ENCODE measurements at places on chromosomes 7 and 10.

DNA sequence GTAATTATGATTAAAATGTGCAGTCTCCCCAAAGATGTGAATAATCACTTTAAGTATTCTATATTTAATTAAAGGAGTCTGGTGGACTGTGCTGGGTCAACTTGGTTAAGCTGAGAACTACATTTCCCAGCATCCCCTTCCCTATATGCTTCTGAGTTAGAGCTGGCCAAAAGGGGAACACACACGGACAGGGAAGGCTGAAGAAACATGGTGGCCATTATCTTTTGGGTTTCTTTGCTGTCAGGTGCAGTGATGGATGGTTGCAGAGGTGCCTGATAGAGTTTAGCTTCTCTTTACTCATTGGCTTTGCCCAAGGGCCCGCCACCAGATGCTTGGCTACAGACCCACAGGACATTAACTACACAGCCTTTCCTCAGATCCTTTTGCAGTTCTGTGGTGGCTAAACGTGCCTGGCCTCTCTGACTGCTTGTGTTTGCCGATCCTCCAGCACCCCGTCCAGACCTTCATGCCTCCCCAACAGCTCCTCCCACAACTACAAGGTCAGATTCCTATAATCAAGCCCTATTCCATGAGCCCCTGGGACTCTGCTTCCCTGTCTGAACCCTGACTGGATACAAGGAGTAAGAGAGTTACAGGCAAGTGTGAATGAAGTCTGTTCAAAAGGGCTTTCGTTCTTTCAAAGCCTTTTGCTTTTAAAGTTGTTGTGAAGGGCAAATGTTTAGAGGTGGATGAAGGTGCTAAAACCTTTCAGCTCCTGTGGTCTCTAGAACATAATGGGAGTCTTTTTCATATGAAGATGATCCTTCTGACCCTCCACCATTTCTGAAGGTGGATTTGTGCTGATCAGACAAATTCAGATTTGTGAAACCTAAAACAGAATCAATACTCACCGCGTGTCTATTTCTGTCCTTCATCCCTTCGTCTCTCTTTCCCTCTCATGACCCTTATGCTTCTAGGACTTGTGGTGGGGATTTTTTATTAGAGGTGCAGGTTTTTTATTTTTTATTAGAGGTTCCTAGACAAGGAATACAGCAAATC, 21.5 kb downstream of the BUB3 start:
- no peak for DNase-seq

GRCh38 chr7:138519061-138519798, 59.2 kb downstream of the TRIM24 start:
- no peak for DNase-seq

GRCh38 chr7:47884675-47885074, 63.6 kb downstream of the PKD1L1 start:
- DNase-seq: no peak

- peak; percentile 63 for DNase-seq
Observed at GRCh38 chr7:131040467-131040932, 287.2 kb upstream of the MKLN1 start.

GRCh38 chr7:31919678-31920369, 150.4 kb downstream of the PDE1C start:
- no peak for DNase-seq

- no peak for DNase-seq
Observed at GRCh38 chr7:89183712-89184111, 388.2 kb upstream of the TEX47 start.

GRCh38 chr10:21510241-21511094, 15.0 kb downstream of the SKIDA1 start:
- DNase-seq: no peak

GRCh38 chr7:114966156-114966555, 44.3 kb downstream of the MDFIC start:
- DNase-seq: no peak

DNA sequence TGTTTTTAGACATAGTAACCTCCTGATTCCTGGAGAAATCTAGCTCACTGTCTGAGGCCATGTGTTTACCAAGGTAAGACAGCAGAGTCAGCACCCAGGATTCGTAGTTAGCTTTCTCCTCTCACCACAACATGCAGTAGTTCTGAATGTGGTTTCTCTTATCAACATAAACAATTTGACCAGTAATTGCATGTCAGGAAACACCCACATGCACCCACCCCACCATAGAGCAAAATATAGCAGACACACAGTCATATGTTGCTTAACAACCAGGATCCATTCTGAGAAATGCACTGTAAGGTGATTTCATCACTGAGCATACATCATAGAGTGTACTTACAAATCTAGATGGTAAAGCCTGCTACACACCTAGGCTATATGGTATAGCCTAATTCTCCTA, 1004.0 kb downstream of the ANKRD7 start:
- DNase-seq: no peak

GRCh38 chr7:105578496-105578895, 2.8 kb downstream of the EFCAB10 start:
- DNase-seq: no peak

GRCh38 chr7:139916717-139917395, 87.8 kb downstream of the TBXAS1 start:
- DNase-seq: no peak

- no peak for DNase-seq
Observed at GRCh38 chr10:75028049-75028448, 83.4 kb upstream of the SAMD8 start.

DNA sequence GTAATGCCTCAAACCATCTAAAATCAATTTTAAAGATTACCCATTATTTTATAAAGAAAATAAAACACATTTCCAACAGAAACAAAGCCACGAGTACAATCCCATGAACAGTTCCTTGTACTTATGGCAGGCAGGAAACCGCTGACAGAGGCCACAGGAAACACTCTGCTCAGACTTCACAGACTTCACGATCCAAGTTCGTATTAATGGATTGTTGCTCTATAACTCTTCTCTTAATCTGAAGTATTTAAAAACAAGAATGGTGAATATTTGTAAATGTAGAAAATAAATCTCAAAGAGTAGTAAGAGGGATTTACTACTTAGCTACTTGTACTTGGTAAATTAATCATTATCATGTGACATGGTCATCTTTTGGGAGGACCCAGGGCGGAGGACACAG, 78.3 kb downstream of the SNX10 start:
- DNase-seq: no peak

DNA sequence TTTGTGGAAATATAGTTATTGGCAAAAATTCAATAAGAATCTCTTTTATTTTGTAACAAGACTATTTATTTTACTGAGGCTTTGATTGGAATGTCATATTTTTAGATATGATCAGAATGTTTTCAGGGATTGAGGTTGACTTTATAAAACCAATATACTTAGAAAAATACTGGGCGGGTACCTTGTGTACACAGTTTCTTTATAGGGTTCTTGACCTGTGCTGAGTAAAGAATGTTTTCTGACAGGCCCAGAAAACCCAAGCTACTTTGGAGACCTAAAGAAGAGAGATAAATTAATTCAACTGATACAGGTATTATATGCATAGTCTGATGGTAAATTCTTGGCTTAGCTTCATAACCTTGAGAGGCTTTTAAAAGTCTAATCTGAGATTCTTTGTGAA, 23.9 kb upstream of the SPAM1 start:
- no peak for DNase-seq

- no peak for DNase-seq
Observed at GRCh38 chr10:73898730-73899410, 12.1 kb upstream of the PLAU start.

GRCh38 chr10:44043646-44044375, 341.1 kb downstream of the CXCL12 start:
- no peak for DNase-seq

DNA sequence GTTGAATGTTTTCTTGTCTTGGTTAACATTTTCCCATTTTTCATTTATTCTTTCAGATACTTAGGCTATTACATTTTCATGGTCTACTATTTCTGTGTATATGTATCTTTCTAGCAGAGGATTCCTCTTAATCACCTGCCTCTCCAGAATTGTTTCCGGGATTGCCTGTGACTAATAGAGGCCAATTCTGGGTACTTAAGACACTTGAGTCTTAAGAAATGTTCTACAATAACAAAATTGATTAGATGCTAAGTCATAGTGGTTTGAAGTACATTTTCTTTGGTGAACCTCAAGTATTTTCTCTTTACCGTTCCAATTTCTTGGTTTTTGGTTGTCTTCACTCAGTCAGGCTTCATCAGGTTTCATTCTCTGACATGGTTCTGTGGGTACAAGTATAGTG, 26.4 kb downstream of the BBS9 start:
- DNase-seq: no peak

DNA sequence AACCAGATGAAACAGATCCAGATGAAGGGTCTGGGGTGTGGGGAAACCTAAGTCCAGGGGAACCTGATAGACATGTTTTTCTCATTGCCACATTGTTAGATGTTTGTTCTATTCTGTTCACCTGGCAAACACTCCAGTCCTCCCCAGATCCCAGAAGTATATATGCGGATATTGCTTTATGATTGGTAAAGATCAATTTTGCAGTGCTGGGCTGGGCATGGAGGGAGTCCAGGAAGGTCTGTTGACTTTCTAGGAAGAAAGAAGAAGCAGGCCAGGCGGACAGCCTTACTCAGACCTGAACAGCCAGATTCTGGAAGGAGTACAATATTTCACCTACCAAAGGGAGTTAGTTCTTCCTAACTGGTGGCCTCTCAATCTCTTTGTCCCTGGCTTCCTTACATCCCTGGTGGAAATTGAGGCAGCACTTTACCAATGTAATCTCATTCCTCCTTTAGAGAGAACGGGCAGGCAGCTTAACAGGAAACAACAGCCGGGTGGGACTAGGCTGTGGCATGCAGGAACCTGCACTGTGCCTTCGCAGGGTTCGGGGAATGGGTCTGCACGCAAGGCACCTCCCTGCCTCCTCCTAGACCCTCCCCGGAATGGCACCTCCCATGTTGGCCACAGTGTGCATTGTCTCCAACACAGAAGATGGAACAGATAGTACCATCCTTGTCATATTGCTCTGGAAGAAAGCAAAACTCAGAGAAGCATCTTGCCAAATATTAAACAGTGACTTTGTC, 930 bp downstream of the GIMAP6 start:
- no peak for DNase-seq

- no peak for DNase-seq
Observed at GRCh38 chr7:32415936-32416335, 74.2 kb downstream of the LSM5 start.

DNA sequence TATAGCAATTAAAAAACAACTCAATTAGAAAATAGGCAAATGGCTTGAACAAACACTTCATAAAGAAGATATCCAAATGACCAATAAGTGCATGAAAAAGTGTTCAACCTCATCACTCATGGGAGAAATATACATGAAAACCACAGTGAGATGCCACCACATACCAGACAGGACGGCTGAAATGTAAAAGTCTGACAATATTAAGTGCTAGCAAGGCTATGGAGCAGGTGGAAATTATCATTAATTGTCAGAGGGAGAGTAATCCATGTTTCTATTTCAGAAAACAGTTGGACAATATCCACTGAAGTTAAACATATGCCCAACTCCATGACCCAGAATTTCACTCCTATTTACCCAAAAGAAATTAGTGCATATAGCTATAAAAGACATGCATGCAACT, 42.6 kb upstream of the GRID1 start:
- no peak for DNase-seq

GRCh38 chr7:146902266-146902665, 785.7 kb downstream of the CNTNAP2 start:
- no peak for DNase-seq

- DNase-seq: no peak
Observed at GRCh38 chr7:106572394-106573124, 88.4 kb downstream of the CCDC71L start.

- no peak for DNase-seq
Observed at GRCh38 chr10:19987931-19988330, 171.7 kb downstream of the PLXDC2 start.

GRCh38 chr7:66859794-66860645, 61.0 kb upstream of the TMEM248 start:
- DNase-seq: no peak

DNA sequence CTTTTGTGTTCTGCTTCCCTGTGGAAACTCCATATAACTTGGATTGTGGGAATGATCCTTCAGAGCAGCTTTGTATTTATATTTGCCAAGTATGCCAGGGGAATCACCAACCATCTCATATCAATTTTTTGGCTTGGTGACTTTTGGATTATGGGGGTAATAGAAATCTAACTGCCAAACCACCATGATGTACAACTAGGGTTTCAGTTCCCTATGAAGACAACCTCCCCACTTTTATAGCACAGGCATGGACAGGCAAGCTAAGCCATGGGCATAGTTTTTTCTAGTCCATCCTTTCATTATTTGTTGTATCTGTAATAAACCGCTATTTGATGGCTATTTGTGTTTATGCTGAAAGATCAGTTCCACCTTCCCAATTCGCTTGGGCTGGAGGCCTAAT, 17.7 kb downstream of the NPY start:
- DNase-seq: no peak

- no peak for DNase-seq
Observed at GRCh38 chr7:74174606-74175082, 488 bp downstream of the EIF4H start.

DNA sequence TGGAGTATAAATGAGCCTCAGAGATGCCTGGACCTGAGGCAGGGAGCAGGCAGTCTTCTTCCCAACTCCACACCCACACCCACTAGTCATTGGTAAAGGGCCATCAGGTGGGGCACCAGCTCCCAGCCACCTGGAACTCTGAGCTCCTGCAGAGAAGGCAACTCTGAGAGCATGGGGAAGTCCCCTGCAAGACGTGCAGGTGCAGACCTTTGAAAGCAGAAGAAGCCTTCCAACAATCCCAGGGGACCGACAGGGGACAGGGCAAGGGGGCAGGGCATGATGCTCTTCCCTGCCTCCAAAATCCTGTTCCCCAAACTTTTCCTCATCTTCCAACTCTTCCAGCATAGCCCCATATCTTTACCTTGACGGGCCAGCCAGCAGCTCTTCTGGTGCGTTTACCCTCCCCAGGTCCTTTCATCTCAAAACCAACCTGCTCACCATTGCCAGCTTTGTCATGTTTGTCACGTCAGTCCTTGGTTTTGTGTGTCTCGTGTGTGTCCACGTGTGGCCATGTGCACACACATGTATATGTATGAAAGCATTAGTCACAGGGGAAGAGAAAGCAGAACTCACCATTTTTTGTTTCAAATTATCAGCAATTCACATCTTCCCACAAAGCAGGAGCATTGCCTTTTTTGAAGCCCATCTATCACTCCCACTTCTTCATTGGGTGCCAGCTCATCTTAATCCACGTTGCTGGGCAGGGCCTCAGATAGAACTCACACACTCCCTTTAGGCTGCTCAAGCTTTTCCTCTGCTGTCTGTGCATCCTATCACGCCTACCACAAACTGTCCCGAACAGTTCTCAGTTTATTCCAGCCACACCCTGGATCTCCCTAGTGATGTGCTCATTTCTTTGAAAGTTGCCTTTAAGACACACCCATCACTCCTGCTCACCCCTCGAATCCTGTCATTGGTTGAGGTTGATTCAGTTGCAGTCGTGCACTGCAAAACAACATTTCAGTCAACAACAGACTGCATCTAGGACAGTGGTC, 41.0 kb upstream of the AMPH start:
- DNase-seq: no peak

- no peak for DNase-seq
Observed at GRCh38 chr7:124843336-124843735, 77.7 kb upstream of the GPR37 start.

GRCh38 chr10:122157451-122157850, 113.6 kb upstream of the BTBD16 start:
- DNase-seq: no peak

GRCh38 chr10:114491933-114492332, 87.6 kb upstream of the AFAP1L2 start:
- no peak for DNase-seq

GRCh38 chr7:10618953-10619352, 354.7 kb upstream of the PHF14 start:
- no peak for DNase-seq

GRCh38 chr10:2936816-2937215, 130.5 kb upstream of the PFKP start:
- no peak for DNase-seq

- peak; percentile 23 for DNase-seq
Observed at GRCh38 chr10:95864906-95865813, 42.6 kb upstream of the CC2D2B start.

All from stimulated activated effector memory CD8-positive, alpha-beta T cell treated with anti-CD3 and anti-CD28 coated beads, Interleukin-12 subunit alpha, Interleukin-12 subunit beta, amount 100 ng/mL, for 72 hours (primary cell).